ENCODE measurements at places on chromosomes 1 and 21.
A peak's percentile ranks its signal among the peaks of the same experiment; 100 is the strongest.

DNA sequence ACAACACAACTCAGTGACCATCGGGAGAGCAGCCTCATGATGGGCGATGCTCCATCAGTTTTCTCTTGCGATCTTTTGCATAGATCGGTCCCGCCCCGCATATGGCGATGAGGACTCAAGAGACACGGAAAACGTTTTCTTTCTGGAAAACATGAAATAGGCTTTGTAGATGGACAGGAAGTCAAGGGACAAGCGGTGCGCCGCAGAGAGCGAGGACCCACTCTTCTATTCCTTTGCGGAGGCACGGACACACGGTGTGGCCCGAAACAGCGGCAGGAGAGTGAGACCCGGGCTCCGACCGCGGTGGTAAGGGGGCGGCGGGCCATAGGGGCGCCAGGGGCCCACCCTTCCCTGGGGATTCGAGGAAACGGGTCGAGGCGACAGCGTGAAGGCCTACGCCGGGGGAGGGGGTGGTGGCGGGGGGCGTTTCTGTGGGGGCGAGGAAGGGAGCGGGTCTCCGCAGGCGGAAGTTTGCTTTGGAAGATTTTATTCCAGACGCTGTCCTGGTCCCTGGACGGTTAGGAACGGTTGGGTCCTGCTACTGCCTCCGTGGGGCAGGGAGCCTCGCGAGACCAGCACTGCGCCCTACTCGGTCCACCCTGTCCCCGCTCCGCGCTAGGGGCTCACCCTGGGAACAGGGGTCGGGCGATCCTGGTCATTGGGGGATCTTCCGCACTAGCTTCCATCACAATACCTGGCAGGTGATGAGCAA, 796 bp upstream of the TDRKH start:
- DNase-seq = no peak

GRCh38 chr1:201080135-201080534, 32.1 kb downstream of the CACNA1S start:
- no peak for DNase-seq

DNA sequence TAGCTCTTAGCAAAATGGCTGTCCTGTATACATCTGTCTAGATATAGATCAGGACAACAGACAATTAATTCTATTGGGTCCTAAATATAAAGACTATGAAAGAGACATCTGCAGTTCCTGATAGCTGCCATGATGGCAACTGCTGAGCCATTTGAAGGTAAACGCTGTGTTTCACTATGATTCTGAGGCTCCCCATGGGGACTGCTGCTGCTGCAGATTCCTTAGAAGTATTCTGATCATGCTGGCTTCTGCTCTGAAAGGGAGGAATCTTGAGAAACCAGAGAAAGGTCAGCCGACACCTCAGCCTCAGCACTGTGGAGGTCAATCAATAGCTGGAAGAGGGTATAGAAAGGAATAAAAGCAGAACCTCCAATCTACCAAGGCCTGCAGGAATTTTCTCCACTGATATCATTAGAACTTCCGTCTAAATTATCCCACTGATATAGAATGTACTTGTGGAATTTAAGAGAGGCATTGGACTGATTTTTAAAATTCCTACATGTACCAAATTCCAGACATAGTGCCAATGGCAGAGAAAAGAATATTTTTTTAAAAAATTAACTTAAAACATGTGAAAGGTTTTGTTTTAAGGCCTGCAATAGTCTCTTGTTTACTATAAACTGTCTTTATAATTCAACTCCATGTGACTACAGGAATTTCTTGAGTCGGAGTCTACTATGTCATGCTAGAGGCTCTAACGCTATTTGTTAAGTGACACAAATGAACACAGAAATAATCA, 53.2 kb downstream of the DDAH1 start:
- DNase-seq = no peak

DNA sequence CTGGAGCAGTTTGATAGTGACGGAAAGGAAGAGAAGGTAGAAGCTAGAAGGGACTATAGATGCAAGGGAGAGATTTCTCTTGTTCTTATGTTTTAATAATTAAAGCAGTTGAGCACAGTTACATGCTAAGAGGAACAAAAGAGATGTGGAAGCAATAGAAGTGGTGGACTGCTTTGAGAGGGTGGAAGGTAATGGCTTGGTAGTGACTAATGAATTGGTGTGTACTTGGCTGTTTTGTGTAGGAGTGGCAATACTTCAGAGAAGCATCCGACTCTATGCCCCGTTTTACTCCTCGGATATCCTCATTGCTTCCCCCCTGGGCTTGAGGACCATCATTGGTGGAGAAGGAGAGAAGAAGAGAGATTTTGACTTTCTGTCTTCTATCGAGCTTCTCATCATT, 12.8 kb downstream of the UTP25 start:
- no peak for DNase-seq

DNA sequence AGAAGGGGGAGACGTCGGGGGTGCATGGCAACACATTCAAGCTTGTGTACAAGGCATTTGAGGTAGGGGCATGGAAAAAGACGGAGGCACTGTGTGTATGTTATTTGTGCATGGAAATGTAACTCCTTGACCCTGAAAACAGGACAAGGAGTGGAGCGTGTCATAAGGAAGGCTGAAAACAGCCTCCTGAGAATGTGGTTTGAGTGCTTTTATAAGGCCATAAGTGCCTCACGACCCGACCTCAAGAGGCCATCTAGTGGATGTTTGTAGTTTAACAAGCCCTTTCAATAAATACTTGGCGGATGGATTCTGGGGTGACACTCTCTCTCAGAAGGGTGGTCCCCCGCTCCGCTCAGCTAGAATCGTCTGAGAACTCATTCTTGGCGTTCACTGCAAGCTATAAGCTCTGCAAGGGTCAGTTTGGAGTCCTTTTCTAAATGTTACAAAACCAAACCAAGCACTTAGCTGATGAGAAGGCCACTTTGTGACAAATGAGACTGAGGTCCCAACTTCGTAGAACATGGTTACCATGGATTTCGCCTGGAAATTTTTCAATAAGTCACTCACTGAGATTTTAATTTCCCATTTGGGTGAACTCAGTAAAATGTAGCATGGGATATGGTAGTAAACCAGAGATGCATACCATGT, 38.8 kb upstream of the CLCA4 start:
- DNase-seq = peak; percentile 38

DNA sequence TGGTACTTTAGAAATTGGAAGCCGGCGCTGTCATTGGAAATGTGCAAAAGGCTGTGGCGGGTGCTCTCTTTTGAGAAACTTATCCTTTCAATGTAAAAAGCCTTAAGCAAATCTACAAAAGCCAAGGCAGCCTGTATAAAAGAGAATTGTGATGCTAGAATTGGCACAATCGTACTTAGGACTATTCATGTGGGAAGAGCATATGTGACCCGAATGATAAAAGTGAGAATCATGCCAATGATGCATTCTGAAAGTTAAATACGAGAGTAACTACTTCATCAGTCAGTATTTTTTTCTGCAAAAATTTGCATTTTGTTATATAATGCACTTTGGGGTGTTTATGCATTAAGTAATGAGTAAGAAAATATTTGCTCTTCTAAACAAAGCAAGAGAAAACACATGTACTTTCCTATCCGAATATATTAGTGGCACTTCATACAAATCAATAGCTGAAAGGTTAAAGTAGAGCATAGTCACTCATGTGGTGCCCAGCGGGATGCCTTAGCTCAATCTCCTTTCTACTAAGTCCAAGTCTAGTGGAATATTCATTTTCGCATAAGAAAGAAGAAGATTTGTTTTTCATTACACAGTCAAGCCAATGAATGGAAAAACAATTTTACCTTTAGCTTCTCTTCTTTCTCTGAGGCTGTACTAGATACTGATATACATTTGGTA, 1256.6 kb upstream of the B3GALT2 start:
- DNase-seq = no peak

GRCh38 chr1:176893625-176894352, 270.7 kb downstream of the ASTN1 start:
- DNase-seq = no peak

DNA sequence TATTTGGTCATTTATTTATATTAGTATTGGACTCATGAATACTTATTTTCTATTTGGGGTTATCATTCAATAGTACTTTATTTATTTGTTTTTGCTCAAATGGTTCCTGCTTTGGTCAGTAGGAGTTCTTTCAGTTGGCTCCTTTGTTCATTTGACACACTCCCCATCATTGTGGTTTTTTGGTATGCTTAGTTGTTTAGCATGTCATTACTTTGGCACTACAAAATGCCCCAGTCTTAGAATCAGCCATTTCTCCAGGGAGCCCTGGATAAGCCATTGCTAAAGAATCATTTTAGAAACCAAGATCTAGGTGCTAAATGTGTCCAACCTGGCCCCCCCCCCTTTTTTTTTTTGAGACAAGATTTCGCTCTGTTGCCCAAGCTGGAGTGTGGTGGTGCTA, 61.7 kb upstream of the MRPS6 start:
- no peak for DNase-seq

- DNase-seq = no peak
These were observed 40.4 kb downstream of the GATAD2B start for GRCh38 chr1:153882296-153882912.

DNA sequence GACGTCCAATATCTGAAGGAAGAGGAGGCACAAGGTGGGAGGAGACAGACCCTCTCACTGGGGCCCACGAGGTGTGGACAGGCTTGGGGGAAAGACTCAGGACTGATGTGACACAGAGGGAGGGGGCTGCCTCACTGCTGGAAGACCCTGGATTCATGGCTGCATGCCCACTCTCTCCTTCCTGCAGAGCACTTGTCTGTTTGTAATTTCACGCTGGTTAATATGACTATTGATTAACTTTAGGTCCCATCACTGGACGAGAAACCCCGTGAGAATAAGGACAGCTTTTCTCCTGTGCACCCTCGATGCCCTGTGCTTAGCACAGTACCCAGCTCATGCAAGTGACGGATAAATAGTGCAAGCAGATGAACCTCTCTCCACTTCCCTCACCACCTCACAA, 35.1 kb downstream of the CACNA1S start:
- DNase-seq = no peak
